ENCODE measurements at places on chromosomes 3 and 15. TPM values are rescaled to one million over a fixed set of nuclear protein-coding genes. Genes with fewer than 3 reads are reported as not detected.
A peak's percentile ranks its signal among the peaks of the same experiment; 100 is the strongest.

- DNase-seq, result peak; percentile 44
- H3K4me1 ChIP-seq, result no peaks in the 10 kb centered on the region
- no peak overlapping the region for H3K4me3 ChIP-seq
- H3K27me3 ChIP-seq, result no peaks in the 10 kb centered on the region
- H3K36me3 ChIP-seq, result no peaks in the 10 kb centered on the region
Observed at GRCh38 chr15:22936577-22937472, 43.3 kb downstream of the CYFIP1 start.

- peaks cover 49% of the 10 kb centered on the region for H3K36me3 ChIP-seq
- H3K4me1 ChIP-seq, result peaks cover 86% of the 10 kb centered on the region
- peak overlapping the region; percentile 94 for H3K4me3 ChIP-seq
- H3K27ac ChIP-seq, result peak overlapping the region; percentile 98
Observed at GRCh38 chr15:94234300-94234699, 2.9 kb downstream of the MCTP2 start.

LCTL gene
- not detected for total RNA-seq

HIGD2B gene
- 0.39 TPM for total RNA-seq

MGLL gene
- total RNA-seq, result 2.1 TPM

OR5K2 gene
- not detected for total RNA-seq
